SK-N-MC (cell line): ENCODE measurements at places on chromosomes 11 and 22.

GRCh38 chr22:44666207-44666585, 35.8 kb upstream of the PRR5 start:
- no peak for DNase-seq

DNA sequence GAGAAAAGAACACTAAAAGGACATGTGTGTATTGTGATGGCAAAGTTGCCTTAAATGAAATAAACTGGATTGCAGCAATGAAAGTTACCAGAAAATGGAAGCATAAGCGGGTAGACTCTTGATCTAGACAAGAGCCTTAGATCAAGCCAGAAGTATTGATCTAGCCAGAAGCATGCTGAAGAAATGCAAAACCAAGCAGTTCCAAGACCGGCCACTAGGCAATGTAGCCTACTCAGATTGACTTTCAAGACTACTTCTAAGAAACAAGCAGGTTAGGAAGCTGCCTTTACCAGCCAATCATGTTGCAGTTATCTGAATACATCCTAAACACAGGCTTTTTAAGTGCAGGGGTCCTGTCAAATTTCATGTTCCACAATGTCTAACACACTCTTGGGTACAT, 54.6 kb downstream of the KCNA4 start:
- DNase-seq, result no peak

GRCh38 chr11:86692317-86692716, 19.9 kb upstream of the ME3 start:
- DNase-seq, result no peak

DNA sequence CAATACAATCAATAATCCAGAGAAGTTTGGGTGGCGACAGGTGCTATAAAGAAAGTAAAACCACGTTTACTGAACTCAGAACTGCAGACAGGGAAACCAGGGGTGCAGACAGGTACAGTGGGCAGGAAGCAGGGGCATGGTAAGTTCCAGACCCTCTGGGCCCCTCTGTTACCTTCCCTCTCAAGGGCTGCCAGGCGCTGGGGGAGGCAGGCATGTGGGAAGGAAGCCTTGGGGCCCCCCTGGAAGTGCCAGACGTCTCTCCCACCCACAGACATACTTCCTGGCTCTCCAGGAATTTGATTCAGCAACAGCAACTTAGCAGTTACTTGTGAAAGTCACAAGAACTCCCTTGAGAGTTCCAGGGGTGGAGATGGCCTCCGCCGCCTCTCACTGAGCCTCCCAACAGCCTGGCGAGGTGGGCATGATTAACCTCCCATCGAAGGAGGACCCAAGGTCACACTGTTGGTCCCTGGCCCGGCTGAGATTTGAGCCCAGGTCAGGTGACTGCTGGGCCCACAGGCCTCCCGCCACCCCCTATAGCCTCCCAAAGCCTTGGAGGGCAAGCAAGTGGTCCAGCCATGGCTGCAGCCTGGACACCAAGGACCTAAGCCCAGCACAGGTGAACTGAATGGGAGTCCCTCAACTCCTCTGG, 14.1 kb upstream of the TSKU start:
- DNase-seq, result no peak

DNA sequence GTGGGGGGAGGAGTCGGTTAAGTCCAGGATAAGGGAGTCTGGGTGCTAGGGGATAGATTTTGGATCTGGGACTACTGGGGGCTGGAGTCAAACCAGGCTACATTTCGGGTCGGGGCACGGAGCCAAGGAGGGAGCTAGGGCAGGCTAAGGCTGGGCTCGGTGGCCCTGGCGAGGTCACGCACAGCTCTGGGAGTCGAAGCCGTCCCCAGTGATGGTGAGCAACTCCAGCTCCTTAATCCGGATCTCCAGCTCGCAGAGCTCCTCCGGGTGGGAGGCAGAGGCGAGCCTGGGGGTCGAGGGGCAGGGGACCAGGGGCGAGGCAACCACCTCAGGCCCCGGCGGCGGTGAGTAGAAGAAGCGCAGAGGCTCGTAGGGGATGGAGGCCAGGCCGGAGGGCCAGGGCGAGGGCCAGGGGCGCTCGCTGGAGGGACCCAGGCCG, 544 bp downstream of the C11orf91 start:
- DNase-seq, result no peak

DNA sequence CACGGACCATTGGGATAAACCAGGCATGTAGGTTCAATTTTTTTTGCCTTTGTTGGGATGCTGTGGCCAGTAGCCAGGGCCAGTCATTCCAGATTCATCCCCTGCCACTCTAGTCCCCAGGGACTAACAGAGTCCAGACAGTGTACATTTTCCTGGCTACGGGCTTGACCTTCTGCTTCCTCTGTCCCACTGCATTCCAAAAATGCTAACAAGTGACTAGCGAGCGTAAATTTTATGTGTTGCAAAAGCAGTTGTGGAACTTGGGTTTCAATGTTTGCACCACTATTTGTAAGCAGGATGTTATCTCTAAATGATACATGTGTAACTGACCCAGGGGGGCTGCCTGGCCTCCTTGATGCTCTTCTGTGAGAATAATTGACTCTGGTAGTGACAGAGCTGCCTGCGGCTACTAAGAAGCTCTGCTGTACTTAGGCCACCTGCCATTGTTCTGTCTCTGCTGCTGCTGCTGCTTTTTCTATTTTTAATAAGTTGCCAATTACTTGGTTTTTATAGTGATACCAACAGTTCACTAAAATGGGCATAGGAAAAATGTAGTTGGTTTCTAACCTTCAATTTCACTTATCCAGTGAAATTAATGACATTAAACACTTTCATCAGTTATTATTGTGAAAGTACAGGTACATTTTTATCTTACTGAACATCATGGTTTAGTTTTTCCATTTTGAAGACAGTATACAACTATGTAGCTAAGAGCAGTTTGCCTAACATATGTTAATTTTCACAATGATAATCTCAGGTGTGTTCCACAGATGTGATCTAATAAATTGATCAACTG, 26.8 kb downstream of the TNRC6B start:
- DNase-seq, result no peak

DNA sequence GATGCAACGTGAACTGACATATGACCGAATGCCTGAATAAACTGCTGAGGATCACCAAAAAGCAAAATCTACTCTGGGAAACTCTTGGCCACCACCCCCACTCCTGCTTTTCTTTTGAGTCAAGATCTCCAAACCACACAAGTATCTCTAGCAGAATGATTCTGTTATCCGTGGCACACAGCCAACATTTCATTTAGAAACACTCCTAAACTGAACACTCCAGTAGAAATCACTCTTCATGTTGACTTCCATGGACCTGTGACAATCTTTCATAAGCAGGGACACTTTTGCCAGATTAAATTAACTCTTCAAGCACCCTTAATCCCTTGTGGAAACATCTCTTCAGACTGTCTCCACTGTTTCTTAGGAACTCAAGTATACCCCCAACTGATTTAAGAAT, 44.4 kb downstream of the VSIG10L2 start:
- peak; percentile 72 for DNase-seq

GRCh38 chr11:75855206-75855605, 40.2 kb downstream of the UVRAG start:
- DNase-seq, result no peak

DNA sequence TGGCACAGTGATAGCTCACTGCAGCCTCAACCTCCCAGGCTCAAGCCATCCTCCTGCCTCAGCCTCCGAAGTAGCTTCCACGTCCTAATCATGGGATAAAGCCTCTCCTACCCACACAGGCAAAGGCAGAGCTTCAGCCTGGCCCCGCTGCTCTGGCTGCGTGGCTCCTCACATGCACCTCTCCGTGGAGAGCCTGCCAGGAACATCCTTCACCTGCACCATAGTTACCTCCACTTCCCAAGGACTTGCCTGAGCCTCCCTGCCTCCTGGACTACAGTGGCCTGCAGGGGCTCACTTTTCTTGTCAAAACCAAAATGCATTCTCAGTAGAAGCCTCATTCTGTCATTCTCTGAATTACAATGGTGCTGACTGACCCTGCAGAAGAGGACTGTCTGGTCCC, 6.5 kb downstream of the C11orf16 start:
- no peak for DNase-seq

DNA sequence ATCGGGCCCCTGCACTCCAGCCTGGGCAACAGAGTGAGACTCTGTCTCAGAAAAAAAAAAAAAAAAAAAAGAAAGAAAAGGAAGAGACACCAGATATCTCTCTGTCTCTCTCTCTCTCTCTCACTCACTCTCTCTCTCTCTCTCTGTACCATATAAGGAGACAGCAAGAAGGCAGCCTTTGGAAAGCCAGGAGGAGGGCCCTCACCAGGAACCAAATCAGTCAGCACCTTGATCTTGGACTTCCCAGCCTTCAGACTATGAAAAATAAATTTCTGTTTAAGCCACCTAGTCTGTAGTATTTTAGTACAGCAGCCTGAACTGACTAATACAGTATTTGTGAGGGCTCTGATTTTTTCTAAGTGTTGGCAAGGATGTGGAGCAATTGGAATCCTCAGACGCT, 13.6 kb upstream of the ALDH3B2 start:
- no peak for DNase-seq

GRCh38 chr11:40294349-40294735, 1165.1 kb downstream of the LRRC4C start:
- DNase-seq, result no peak

DNA sequence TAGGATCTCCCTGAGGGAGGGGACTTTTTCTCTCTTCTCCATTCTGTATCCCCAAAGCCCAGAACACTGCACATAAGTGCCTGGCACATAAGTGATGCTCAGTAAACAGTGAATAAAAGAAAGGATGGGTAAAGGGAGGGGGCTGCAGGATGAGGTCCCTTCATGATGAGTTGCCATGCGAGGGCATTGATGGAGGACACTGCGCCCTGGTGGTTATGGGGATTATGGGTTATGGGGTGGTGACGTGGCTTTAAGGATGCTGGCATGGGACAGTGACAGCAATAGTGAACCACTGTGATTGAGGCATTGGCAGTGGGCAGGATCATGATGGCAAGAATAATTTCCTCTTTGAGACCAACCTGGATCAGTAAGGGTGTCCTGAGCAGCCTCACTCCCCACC, 43.9 kb upstream of the LRRC32 start:
- DNase-seq, result no peak

- no peak for DNase-seq
Observed at GRCh38 chr22:29604076-29604360, 585 bp downstream of the NF2 start.

GRCh38 chr22:24185001-24185500, 3.8 kb downstream of the SUSD2 start:
- DNase-seq, result no peak

DNA sequence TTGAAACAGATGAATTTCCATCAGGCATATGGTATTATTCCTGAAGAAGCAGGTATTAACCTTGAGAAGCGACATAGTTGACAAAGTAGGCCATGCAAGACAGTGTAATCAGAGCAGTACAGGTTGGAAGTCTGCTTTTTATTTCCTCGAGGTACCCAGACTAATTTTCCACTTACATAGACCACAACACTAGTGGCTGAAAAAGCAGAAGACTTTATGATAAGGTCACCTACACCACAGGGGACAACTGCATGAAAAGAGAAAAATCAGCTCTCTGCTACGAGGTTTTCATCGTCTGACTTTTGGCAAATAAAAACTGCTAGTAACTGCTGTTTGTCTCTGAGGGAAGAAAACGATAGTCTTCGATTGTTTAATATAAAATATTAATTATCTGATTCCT, 77.5 kb downstream of the CNTN5 start:
- no peak for DNase-seq

DNA sequence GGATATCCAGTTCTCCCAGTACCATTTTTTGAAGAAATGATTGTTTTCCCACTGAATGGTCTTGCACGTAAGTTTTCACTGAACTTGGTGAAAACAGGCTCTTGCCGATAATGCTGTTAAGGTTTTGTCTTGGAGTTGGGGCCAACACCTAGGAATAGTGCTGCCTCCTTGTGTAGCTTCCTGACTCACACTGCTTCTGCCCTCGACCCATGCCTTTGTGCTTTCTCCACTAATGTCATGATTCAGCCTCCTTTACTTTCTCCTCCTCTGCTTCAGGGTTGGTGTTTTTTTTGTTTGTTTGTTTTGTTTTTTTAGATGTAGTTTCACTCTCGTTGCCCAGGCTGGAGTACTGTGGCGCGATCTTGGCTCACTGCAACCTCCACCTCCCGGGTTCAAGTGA, 30.2 kb downstream of the SLC5A1 start:
- no peak for DNase-seq

DNA sequence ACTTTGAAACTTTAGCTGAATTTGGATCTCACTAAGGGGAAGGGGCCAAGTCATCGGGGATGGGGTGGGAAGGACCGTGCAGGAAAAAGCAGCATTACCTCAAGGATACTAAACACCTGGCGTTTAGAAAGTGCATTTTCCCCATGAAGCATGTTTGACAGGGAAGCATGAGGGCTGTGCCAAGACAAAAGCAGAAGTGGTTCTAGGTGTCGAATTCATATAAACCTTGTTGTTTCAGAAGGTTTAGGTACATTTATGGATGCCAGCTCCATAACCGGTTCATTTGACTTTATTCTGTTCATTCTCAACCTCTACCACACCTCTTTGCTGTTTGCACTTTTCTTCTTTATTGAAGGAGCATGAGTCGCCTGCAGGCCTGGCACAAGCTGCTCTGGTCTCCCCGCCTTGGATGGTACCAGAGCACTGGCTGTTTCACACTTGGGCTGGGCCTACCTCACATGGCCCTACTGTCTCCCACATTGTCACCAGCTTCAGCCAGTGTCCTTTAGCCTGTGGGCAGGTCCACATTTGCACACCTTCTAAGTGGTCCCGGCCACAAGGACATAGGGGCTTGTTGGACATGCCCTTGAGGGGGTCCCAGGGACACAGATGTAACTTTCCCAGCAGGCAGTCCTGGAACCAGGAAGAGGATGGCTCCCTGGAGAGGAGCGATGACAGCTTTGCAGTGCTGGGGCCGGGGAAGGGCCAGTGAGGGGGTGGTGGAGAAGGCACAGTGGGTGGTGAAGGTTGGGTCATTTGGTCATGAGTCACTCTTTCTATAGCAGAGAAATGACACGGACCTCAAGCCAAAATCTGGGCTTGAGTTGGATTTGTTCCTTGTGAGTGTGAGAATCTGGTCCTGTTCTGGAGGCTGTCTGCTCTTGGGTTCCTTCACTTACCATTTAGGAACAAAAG, 3.2 kb upstream of the ST14 start:
- DNase-seq, result no peak

DNA sequence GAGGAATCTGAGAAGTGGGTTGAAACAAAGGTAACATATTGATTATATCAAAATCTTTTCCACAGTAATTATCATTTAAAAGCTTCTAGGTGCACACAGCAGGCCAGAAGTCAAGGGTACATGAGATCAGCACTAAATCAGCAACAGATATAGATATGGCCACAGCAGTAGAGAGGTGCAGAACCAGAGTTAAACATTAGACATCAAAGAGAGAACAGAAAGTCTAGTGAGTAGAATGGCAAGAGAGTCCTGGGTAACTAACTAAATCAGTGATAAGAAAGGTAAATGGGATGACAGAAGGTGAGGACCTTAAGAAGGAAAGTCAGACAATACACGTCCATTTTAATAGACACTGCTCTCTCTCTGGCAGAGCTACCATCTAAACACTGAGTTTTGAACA, 119.5 kb upstream of the GRIA4 start:
- no peak for DNase-seq

GRCh38 chr11:134332189-134332631, 422 bp downstream of the GLB1L2 start:
- DNase-seq, result no peak

DNA sequence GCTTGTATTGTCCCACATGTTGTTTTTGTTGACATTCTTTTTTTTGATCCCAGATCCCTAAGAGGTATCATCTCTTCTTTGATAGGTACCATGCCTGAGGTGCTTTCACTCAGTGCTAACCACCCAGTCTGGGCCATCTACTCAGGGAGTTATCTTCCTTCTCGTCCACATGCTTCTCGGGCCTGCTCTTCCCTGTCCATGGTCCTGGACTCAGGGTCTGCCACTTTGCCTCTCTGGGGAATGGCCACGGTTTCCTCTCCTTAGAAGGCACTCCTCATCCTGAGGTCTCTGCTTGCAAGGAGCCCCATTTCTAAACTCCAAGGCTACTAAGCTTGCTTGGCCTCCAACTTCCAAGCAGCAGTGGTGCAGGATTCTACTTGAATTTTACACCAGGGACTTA, 227.0 kb upstream of the NCAM1 start:
- no peak for DNase-seq
